ENCODE measurements at places on chromosomes 7 and 10.

DNA sequence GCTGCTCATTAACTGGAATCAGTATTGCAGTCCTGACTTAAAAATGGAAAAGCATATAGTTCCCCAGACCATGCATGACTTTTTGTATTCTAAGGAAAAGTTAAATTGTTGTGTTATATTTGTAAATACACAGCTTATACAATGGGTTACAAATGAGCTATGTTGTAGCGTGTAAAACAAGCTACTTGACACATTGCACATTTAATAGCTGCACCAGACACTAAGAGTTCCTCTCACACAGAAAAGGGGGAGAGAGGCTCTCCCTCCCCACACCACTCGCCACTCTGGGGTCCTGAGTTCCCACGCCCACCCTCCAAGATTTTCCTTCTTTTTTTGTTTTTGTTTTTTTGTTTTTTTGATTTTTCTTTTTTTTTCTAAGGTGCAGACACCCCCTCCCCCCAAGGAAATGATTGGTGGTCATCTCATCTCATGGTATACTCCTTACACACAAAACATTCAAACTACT is 6.3 kb downstream of the KLF6 start:
- no peak for DNase-seq

GRCh38 chr7:77866370-77866769 is 67.8 kb downstream of the PHTF2 start:
- no peak for DNase-seq

GRCh38 chr10:43200538-43201390 is 62.5 kb downstream of the CSGALNACT2 start:
- DNase-seq: no peak

GRCh38 chr7:508461-509170 is 11.0 kb downstream of the PDGFA start:
- DNase-seq: no peak

- no peak for DNase-seq
Observed at GRCh38 chr7:118734541-118734940, 510.0 kb downstream of the ANKRD7 start.

DNA sequence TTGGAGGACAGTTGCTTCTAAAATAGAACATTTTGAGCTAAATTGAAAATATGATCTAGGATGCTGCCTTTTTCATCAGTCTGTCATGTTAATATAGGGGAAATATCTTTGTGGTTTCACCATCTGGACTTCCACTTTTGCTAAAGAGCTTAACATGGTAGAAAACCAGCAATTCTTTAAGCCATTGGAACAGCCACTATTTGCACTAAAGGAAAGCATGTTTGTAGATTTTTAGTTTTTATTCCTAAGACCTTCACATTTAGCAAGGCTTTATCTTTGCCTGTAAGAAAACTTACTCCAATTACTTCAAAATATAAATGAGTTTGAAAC is 291.0 kb downstream of the RNLS start:
- no peak for DNase-seq

DNA sequence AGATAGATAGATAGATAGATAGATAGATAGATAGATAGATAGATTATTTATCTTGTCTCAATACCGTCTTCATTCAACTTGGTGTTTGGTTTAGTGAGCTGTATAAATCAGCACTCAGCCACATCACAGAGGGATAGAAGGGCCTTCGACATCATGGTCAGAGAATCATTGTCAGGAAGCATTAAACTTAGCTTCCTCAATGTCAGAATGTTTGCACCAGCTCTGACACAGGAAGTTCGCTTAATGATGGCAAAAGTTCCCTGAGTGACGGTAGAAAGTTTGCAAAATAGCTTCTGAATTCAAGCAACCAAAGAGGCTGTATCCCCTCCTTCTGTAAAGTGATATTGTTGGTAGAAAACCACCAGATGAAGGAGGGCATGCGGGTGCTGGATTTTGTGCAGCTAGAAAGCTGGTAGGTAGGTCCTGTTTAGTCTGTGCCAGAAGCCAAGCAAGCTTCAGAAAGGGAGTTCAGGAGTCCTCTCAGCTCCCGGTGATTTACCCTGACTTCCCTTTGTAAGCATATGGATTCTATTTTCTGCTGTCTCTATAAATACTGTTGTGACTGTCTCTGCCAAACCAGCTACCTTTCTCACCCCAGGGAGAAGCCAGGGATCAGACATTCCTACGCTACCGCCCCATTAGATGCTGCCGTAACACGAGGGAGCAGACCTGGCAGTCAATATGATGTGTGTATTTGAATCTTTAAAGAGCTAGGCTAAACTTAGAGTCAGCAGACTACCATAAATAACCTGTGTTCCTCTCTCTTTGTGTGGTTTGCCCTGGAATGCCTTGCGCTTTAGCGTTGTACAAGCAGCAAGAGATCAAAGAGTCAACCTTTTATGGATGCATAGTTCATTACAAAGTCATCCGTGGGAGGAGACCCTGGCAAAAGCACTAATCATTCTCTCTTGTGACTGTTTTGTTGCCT is 200.5 kb upstream of the KIAA1217 start:
- peak; percentile 68 for DNase-seq

DNA sequence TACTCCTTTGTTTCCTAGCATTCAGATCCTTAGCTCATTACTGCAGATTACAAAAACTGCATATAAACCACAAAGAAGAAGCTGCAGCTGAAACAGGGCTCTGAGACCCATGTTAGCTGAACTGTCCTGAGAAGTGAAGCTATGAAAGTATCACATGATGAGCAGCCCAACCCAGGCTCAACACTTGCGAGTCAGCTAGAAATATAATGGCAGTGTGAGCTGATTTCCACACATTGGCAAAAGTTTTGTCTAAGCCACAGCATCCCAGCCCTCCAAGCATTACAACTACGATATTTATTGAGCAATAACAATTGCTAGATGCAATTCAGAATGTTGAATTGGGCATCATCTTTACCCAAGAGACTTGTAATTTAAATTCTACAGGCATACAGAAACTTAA is 34.5 kb upstream of the SKAP2 start:
- no peak for DNase-seq

GRCh38 chr10:13439313-13440184 is 89.3 kb downstream of the BEND7 start:
- peak; percentile 57 for DNase-seq

DNA sequence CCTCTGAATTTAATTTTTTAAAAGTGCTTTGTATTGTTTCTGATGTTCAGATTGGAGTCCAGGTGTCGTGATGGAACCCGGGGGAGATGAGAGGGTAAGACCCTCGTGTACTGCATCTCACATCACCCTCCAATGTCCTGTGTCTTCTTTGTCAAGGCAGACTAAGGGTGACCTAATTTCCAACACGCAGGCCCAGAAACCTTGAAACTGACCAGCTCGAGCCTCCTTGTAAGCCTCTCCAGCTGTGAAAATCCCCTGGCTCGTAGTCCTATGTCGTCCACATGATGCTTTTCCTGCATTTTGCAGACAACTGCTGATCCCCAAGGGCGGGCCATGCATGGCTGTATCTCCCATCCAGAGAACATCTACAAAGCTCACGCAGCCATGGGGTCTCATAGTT is 220.2 kb downstream of the ARHGAP12 start:
- DNase-seq: no peak

DNA sequence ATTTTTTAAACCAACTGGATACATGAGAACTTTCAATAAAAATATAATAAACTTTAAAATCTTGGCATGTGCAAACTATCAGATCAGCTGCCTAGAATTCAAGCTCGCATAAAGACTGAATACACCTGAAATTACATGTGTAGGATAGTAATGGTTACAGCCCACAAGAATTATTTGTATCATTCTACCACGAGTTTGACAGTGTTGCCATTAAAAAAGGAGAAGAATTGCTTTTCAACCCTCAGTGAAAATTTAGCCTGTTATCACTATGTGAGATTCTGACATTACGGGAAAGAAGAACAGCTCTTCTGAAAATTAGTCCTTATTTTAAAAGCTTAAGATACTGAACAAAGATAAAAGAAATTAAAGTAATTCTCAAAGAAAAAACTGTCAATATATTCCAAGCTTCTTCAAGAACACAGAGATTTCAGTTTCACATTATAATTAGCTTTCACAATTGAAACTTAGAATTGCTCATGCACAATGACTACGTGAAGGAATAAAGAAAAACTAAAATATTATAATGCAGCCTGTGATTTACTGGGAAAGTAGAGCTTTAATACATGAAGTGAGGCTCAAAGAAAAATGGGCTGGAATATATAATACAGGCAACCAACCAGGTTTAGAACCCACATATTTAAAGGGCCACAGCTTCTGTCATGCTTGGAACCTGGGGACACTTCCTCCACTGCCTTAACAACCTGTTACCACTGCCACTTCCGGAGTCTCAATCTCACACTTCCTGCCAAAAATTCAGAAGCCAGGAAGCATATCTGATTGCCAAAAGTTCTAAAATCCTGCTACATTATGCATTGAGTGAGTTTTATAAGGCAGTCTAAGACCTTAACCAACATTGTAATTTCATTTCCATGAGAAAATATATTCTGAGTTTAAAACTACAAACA is 23.2 kb downstream of the TPK1 start:
- DNase-seq: no peak

DNA sequence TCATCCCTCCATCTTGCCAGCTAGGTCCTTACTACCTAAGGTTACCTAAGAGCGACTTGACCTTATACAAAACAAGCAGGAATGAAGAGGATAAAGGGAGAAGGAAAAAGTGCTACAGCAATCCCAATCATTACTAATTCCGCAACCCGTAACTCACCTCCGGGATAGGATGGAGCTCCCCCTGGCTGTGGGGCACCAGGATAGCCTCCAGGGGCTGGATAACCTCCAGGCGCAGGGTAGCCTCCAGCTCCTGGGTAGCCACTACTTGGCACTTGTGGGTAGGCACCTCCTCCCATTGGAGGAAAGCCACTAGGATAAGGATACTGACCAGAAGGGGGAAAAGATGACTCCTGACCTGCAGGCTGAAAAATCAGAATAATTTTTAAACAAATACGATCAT is 15.8 kb downstream of the ANXA7 start:
- no peak for DNase-seq

DNA sequence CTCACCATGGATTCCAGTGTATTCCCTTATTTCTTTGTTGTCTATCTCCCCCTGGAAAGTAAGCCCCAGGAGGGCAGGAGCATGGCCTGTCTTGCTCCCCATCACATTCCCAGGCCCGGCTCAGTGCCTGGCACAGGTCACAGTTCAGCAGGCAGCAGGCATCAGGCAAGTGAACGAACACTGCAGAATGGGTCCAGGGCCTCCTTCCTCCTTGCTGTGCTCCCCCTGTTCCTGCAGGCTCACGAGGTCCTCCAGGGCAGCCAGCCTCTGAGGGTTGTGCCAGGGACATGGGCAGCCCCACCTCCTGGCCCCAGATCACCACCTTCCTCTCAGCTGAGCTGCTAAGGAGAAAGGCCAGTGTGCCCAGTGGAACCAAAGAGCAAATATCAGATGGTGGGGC is 41.8 kb downstream of the PDLIM1 start:
- no peak for DNase-seq

DNA sequence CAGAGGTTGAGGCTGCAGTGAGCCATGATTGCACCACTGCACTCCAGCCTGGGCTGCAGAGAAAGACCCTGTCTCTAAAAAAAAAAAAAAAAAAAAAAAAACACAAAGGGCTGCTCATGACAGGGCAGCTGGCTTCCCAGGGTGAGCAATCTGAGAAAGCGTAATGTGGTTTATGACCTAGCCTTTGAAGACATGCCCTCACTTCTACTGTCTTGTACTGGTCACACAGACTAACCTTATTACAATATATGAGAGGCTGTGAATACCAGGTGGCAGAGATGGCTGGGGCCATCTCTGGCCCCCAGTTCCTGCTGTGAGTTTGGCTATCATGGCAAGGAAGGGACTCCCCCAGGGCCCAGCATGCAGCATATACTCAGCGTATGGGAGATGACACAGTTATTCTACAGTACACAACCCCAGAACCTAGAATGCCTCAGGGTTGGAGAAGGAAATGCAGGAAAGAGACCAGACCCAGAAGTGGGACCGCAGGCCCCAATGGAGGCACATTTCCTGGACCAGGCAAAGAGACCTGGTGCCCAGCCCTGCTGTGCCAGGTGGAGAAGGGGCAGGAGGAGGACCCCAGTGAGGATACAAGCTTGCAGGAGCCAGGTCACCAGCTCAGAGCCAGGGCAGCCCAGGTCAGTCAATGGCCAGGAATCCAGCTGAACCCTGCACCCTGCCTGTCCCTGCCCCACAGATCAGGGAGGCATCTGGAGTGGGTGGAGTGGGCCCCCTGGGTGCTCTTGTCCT is 26.3 kb downstream of the NPTX2 start:
- DNase-seq: no peak

GRCh38 chr7:42407833-42408232 is 170.8 kb upstream of the GLI3 start:
- peak; percentile 11 for DNase-seq

DNA sequence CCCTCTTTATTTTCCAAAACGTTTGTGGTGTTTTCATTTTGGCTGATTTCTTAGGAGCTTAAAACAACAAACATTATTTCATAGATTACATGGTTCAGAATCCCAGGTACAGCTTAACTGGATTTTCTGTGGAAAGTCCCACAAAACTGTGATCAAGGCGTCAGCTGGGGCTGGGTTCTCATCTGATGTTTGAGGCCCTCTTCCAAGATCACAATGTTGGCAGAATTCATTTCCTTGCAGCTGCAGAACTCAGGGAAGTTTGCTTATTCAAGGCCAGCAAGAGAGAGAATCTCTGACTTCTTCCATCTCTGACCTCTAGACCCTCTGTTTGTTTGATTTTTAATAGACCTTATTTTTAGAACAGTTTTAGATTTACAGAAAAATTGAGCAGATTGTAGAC is 108.4 kb upstream of the AGK start:
- no peak for DNase-seq

DNA sequence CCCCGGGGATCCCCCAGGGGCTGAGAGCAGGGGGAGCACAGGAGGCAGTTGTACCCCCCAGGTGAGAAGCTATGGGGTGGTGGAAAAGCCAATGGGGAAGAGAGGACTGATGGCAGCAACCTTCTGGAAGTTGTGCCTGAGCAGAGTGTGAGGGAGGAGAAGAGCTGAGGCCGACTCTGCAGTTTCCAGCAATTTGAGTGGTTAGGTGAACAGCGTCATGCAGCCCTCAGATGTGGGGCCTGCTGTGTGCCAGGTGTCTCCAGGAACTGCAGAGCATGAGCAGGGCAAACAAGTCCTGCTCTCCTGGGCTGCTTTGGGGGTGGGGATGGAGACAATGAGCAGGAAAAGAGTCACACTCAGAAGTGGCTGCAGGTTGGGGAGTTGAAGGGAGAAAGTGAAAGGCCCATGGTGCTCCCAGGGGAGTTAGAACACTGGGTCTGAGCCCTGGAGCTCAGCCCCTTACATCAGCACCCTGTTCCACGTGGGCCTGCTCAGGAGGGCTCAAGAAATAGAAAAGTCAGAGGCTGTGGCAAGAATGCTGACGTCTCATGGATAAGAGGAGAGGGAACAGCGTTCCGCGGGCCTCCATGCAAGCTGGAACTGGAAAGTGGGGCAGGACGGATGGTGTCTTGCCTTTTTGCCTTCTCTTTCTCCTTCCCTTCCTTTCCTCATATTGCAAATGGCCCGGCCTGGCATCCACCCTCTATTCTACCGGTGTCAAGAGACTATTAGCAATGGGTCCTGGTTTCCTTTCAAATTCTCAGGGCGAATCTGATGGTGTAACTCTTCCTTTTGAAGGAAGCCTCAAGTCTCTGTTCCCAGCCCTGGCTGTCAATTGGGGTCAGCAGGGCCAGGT is 4.0 kb upstream of the AFAP1L2 start:
- no peak for DNase-seq

- no peak for DNase-seq
Observed at GRCh38 chr7:45511721-45512597, 62.2 kb upstream of the ADCY1 start.

GRCh38 chr10:88493691-88494483 is 89.2 kb downstream of the RNLS start:
- no peak for DNase-seq

- no peak for DNase-seq
Observed at GRCh38 chr7:39603924-39604323, 19.4 kb upstream of the RALA start.

- DNase-seq: peak; percentile 43
Observed at GRCh38 chr10:91061608-91062007, 140.7 kb upstream of the ANKRD1 start.
